ENCODE measurements at places on chromosomes 3 and 15. TPM values are rescaled to one million over a fixed set of nuclear protein-coding genes. Genes with fewer than 3 reads are reported as not detected.

GNB4 gene
- 62.5 TPM for total RNA-seq

DAZL gene
- not detected for total RNA-seq

C3orf22 gene
- total RNA-seq = not detected

SLCO2A1 gene
- total RNA-seq = under 0.01 TPM

RHOV gene
- total RNA-seq = not detected

HDAC11 gene
- 11.5 TPM for total RNA-seq

All from uterine smooth muscle cell (primary cell).